ENCODE measurements at places on chromosomes 1 and 21.

GRCh38 chr1:234135501-234135900 is 231.0 kb downstream of the SLC35F3 start:
- no peak for DNase-seq

GRCh38 chr1:9075022-9075421 is 5.6 kb upstream of the SLC2A5 start:
- DNase-seq: no peak

GRCh38 chr1:154765970-154766369 is 104.1 kb downstream of the KCNN3 start:
- DNase-seq: no peak

DNA sequence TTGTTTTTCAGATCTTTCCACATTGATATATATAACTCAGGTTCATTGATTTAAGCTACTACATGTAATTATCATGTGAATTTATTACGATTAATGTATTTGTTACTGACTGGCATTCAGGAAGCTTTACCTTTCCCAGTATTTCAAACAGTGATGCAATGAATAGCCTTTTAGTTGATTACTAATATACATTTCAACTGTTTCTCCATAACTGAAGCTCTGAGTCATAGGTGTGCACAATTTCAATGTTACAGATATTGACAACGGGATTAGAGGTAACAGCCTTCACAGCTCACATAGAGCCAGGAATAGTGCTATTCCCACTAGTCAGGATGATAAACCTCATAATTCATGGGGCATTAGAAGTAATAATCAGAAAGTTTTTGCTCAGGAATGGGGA is 25.1 kb downstream of the RAVER2 start:
- DNase-seq: no peak

- no peak for DNase-seq
These were observed 184.5 kb downstream of the KAZN start for GRCh38 chr1:14782741-14783591.

- no peak for DNase-seq
These were observed 22.8 kb downstream of the TMEM50A start for GRCh38 chr1:25360596-25361581.

DNA sequence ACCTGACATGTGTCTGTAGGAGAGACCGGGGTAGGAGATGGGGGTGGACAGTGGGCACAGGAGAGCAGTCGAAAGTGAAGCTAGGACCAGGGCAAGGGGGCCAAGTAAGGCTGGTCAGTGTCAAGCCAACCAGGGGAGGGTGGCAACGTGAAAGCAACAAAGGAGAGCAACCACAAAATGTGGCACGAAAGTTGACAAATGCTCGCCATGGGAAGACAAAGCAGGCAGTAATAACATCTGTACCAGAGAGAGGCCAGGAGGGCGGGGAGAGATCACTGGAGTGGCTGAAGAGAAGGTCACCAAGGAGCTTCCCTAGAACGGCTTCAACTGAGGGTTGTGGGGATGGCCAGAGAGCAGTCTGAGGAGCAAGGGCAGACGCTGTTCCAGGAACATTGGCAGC is 17.0 kb downstream of the QSOX1 start:
- DNase-seq: no peak

GRCh38 chr1:31064718-31065309 is 703 bp downstream of the PUM1 start:
- DNase-seq: no peak

GRCh38 chr1:193846876-193847604 is 660.6 kb upstream of the B3GALT2 start:
- DNase-seq: no peak

- no peak for DNase-seq
These were observed 21.8 kb downstream of the CNIH3 start for GRCh38 chr1:224637936-224638335.

DNA sequence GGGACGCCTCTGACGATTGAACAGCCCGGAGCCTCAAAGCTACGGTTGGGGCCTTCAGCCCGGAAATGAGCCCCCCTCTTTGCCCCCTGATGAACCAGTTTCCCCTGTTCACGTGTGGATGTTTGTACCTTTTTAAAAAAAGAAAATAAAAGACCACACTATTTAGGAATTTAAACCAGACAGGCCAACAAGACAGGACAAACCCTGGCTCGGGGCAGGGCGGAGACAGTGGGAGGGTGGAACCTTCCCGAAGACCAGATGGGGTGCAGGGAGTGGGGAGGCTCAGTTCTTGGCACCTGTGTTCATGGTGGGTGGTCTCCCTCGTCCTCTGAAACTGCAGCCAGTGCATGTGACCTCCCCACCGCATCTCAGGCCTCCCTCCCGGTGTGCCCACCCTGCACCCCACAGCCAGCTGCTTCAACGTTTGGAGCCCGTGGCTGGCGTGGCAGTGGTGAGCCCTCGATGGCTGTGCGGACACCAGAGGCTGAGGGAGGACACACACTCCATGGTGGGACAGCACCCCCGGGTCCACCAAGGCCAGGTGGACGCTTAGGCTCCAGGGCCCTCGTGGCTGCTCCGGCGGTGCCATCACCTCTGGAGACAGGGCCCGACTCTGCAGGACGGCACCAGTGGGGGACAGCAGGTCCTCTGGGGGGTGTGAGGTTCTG is 45.6 kb downstream of the COL18A1 start:
- DNase-seq: no peak

DNA sequence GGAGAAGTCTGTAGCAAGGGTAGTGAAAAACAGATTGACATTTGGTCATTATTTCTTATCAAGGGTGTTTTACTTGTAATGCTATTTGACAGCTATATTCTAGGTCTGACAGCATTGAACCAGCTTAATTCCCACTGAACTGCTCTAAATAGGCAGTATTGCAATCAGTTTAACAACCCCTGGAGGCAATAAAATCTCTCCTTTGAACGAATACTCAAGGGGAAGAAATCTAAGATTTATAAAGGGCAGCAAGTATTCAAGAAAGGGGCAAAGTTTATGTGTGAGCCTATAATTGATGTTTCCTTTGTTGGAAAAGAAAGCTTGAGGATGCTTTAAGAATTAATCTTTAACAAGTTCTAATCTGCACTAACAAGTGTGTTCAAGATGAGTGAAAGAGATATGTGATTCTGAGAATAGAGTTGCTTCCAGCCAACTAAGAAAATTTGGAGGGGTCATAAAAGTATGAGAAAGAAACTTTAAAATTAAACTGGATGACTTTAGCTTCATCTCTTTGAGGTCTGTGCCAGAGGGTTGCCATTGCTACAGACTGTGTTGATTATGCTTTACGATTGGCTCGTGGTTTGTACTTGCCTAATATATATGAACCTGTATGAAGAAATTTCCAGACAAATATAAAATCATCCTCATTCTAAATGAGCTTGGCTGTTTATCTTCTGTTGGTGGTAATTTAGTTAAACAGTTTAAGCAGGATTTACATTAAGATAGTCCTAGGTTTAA is 72.5 kb downstream of the ZNF326 start:
- no peak for DNase-seq

GRCh38 chr1:160121388-160121787 is 5.8 kb downstream of the ATP1A2 start:
- DNase-seq: no peak

DNA sequence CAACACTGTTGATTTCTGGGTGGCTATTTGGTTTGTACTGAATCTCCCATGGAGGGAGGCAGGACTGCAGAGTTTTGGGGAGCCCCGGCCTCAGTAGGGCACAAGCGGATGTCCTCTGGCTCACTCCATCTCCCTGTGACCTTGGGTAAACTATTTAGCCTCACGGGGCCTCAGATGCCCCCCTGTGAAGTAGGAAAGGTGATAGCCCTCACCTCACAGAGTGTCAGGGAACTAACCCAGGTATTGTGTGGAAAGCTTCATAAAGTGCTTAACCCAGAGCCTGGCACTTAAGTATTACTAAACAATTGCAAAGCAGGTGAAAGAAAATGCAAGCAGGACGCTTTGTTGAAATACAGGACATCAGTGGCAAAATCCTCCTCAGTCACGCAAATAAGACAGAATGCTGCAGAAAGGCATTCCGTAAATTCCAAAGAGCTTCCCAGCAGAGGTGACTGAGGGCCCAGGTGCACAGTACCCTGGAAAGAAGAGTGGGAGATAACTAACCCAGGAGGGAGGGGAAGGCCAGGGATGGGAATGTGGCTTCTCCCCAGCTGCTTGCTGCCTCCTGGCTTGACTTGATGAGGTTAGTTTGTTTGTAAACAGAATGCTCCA is 436.3 kb downstream of the PRDM2 start:
- DNase-seq: no peak

- no peak for DNase-seq
These were observed 31.4 kb downstream of the POFUT2 start for GRCh38 chr21:45256021-45256911.

DNA sequence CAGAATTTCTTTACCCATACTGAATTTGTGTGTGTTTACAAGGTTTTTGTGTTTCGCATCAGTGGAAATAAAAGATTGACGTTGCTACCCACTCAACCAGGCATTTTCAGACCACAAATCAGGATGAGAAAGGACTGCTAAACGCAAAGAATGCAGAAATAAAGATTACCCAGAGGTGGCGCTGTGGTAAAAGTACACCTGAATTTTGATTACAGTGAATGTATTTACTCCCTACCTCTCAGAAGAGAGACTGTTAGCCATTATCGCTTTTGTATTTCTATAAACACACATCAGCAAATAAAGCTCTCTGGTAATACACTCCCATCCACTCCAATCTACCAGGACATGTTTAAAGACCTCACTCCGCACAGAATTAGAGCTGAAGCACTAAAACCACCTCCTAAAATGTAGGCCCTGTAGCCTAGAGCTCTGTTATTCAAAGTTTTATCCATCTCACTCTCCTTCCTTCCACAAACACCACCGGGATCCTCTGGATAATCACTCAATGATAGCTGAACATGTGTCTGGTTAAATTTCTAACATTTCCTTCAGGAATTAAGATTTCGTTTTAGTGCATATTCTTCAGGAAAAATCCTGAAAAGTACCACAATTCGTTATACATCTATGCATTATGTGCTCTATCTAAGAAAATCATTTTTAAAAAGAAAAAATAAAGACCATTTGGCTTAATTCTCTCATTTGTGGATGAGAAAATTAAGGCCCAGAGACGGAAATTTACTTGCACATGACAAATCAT is 2.5 kb upstream of the LMO4 start:
- no peak for DNase-seq

- no peak for DNase-seq
These were observed 6.6 kb downstream of the GBP7 start for GRCh38 chr1:89169166-89169565.

GRCh38 chr1:214419650-214420049 is 131.8 kb downstream of the PTPN14 start:
- no peak for DNase-seq

- no peak for DNase-seq
These were observed 644 bp downstream of the UBE4B start for GRCh38 chr1:10033359-10033845.

DNA sequence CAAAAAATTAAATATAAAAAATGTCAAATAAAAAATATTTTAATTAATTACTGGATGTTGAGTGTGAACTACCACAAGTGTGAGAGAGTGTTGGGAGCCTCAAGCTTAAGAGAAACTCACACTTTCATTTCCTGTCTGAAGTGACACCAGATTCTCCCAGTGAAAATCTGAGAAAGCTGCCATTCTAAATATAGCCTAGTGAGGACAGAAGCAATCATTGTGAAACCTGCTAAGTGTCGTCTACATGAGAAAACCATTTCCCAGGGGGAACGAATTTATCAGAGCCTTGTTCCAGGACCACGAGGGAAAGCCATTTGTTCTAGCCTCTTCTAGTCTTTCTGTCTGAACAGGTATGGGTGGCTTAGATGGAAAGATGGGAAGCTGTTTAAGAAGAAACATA is 329.3 kb upstream of the PRMT6 start:
- DNase-seq: no peak

DNA sequence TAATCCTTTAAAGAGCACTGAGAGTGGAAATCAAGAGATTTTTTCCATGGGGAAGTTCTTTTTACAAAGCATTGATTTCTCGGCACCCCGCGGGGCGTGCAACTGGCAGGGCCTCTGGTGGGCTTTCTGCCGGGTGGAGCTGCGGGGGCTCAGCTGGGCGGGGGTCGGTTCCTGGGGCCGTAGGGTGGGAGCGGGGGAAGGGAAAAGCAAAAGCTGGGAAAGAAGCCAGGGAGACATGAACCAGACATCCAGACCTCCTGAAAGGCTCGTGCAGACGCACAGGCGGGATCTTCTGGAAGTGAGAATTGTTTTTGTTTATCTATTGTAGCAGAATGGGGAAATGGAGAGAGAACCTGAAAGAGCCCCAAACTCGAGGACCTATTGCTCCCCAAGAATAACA is 235.2 kb downstream of the FAM72C start:
- DNase-seq: no peak
